ENCODE measurements at places on chromosomes 12 and 14.

DNA sequence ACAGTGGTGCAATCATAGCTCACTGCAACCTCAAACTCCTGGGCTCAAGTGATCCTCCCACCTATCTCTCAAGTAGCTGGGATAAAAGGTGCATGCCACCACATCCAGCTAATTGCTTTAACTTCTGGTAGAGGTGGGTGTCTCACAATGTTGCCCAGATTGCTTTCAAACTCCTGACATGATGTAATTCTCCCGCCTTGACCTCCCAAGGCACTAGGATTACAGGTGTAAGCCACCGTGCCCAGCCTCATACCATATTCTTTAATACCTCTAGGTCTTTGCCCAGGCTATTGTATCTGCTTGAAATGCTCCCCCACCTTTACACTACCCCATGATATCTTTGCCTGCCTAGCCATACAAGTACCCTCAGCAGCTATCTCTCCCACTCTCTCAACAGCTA, 11.3 kb downstream of the R3HDM2 start:
- DNase-seq = no peak

DNA sequence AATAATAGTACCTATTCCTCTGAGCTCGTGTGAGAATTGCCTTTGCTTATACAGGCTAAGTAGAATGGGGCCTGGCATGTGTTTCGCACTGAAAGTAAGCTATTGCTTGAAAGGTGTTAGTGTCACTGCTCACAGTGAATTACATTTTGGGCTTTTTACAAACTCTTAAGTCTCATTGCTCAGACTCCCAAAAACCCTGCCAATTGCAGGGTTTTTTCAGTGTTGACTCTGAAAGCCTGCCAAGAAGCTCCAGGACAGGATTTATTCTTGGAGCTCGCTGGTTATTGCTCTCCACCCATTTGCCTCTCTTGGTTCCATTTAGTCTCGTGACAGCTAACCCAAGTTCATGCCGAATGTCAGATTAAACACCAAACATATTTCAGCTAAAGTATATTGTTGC, 39.8 kb downstream of the NOPCHAP1 start:
- DNase-seq = no peak

DNA sequence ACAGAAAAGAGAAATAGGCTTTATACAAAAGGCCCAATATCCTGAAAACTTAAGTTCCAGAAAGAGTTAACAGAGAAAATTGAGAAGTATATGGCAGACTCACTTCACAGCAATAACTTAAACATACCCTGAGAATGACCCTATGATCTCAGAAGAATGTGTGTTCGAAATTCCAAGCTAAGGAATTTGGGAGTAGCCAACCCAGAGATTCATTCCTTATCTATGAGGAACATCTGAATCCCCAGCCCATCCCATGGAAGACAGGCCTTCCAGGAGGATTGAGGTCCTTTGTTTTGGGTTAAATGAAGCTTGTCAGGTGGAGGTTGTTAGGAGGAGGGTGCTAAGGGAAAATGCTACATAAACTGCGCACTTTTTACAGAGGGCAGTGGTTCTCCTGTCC, 7.5 kb upstream of the SAV1 start:
- no peak for DNase-seq

DNA sequence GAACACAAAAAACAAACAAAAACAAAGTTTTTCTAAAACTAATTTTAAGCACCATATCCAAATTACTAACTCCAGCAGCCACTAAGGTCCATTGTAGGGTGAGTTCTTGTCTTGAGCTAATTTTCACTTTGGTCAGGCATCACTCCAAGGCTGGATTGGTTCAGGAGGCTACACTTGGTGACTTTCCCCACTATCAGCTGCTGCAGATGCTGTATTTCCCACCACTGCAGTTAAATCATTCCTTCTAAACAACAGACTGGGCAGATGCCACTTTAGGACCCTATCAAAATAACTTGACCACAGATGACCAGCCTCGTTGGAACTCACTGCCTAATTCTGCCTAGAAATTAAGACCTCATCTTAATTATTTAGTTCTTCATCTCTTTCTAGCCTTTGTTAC, 140.5 kb downstream of the SLC16A7 start:
- no peak for DNase-seq

DNA sequence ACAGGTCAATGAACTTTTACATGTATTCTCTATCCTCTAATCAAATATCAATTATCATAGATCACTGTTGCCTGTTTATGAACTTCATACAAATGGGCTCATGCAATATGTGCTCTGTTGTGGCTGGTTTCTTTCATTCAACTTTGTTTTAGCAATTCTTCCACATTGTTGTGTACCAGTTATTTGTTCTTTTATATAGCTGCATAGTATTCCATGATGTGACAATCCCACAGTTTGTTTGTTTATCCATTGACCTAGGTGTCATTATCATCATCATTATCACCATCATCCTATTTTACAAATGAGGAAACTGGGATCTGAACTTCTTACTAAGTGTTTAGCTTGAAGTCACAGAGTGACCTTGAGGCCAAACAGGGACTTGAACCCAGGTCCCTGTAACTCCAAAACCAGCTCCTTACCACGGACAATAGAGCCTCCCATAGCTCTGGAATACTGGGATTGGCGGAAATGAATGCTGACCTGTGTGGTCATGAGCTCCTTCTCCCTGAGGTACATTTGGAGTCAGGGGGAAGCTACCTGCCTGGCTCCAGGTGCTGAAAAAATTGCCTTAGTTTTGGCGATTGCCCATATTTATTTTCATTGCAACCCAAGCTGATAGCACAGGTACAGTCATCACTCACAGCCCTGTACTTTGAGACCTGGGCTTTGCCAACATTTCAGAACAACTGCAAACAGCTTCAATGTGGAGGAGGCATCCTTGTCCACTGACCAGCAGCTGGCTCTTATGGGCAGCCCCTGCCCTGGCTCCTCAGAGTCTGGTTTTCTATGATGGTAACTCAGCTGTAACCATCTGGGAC, 9.2 kb downstream of the ZFP36L1 start:
- DNase-seq = no peak

DNA sequence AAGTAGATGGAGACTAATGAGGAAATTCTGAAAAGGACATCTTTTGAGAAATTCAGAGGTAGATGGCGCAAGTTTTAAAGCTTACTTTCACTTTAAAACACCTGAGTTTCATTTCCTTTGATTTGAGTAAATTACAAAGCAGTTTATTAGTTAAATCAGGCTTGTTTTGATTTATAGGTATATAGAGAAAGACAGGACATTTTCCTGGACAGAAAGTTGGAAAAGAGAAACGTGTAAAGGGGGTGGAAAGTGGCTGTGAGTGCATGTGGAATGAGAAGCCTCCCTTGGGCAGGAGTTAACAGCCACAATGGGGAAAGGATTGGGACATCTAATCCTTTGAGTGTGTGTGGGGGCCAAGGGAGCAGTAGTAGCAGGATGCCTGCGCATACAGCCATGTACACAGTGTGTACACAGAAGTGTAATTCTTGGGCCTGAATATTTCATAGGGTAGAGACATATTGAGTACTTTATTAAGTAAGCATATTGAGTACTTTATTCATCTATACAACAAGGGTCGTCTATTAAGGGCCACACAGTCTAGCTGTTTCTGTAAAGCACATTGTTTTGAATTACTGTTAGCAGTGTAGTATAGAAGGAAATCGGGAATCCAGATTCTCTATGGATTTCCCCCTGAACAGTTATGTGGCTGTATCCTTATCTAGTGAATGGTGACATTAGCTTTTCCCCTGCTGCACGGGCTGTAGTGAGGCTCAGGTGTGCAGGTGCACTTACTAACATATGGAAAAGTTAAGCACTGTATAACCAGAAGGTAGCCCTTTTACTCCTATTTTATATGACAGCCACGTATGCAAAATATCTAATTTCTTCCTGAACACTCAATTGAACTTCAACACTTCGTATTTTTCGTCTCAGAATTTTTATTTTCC, 19.1 kb downstream of the MARK3 start:
- DNase-seq = no peak

DNA sequence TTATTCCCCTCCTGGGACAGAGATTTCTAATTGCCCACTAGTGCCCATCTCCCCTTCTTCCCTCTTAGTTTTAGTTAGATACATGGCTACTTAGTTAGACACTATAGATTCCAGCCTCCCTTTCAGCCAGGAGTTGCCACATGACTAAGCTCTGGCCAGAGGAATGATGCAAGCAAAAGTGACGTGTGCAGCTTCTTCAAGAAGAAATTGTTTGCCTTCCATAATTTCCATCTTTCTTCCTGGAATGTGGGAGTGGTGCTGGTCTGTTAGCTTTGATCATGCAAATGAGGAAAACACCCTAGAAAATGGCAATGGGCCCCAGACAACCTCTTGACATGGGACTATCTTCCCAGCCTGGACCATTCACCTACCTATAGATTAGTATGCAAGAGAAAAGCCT, 21.4 kb downstream of the CCDC177 start:
- no peak for DNase-seq

Measured in stimulated activated naive CD4-positive, alpha-beta T cell treated with Interleukin-2 at 50 U/mL for 16 hours (primary cell).